ENCODE measurements at places on chromosomes 3 and 15.

DNA sequence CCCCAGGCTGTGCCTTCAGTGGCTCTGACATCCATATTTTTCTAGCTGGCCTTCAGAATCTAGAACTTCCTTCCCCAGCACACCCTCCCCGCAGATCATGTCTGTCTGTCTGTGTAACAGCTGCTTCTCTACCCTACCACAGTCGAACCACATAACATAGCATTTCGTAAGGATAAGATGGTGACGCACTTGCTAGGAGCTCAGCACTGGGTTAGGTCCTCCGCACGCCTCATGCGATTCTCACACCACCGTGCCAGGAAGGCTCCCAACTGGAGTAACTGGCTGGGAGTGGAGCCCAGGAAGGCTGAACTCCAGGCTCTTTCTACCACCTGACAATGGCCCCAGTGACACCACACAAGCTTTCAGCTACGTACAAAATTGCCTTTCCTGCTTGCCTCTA, 168.6 kb downstream of the STT3B start:
- no peak for DNase-seq

DNA sequence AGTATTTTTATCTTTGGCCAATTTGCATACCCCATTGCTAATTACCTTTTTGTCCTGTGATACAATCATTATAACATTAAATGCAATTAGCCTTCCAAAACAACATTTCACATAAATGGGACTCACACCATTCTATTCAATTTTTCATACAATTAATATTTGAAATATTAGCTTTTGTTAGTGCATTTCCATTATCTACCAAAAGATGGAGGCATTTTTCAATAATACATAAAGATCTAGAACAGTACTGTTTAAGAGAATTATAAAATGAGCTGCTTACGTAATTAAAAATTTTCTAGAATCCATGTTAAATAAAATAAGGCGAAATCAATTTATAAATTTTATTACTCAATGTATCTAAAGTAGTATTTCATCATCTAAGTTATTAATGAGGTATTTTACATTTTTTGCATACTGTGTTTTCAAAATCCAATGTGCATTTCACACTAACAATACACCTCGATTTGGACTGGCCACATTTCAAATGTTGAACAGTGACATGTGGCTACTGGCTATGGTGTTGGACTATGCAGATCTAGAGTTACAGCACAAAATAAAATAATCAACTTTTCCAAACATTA, 74.3 kb downstream of the TJP1 start:
- no peak for DNase-seq

GRCh38 chr3:114110439-114110838, 53.9 kb downstream of the QTRT2 start:
- DNase-seq: no peak

- DNase-seq: no peak
These were observed 231.0 kb upstream of the WNT5A start for GRCh38 chr3:55718074-55718473.

DNA sequence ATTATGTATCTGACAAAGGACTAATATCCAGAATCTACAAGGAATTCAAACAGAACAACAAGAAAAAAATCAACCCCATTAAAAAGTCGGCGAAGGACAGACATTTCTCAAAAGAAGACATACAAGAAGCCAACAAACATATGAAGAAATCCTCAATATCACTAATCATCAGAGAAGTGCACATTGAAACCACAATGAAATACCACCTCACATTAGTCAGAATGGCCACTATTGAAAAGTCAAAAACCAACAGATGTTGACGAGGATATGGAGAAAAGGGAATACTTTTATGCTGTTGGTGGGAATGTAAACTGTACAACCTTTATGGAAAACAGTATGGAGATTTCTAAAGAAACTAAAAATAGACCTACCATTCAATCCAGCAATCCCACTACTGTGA, 233.1 kb upstream of the PLSCR5 start:
- DNase-seq: no peak

DNA sequence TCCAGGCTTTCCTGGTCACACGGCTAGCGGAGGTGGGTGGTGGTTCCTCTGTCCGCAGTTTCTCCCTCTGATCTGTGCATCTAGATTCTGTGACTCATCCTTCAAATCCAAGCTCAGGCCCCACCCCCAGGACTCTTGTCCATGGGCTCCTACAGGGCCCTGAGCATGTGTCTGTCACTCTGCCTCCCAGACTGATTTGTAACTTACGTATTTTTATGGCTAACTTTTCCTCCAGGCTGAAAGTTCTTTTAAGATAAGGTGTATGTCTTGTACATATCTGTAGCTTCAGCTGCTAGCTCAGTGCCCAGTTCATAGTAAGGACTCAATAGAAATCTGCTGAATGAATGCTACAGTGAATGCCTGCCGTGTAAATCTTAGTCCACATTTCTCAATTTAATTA, 8.0 kb downstream of the ESYT3 start:
- DNase-seq: no peak
